T-helper 9 cell (primary cell): ENCODE measurements at places on chromosomes 7 and 10.

DNA sequence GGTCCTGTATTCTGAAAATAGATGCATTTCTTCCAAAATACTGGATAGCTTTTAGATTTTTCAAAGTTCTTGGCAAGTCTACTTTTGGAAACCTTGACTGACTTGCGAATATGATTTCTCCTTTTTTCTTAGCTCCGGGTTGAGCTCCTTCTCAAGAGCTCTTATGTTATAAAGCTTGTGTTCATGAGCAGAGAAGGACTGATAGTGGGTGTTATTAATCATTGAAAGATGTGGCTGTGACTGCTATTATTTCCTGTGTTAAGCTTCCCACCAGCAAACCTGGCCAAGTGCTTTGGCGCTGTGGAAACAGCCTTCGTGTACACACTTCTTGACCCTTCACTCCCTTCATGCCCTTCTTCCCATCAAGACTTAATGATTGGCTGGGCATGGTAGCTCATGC, 98.2 kb downstream of the KIAA1217 start:
- DNase-seq, result no peak

GRCh38 chr7:72754312-72754711, 73.7 kb downstream of the TYW1B start:
- DNase-seq, result no peak

DNA sequence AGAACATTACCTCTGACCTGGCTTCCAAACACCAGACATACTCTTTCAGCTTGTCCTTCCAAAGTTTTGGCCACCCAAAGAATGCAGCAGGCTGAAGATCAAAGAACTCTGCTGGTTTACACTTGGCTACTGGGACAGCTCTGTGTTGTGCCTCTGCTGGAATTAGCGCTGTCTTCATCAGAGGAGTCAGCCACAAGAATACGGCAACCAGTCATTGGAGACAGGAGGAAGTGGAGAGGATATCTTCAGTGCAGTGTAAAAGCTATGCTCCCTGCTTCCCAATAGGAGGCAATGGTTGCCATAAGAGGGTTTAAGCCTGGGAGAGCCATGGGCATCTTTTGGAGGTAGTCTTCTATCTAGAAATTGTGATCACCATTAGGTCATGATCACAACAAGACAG, 126.7 kb upstream of the WNT16 start:
- DNase-seq, result no peak

DNA sequence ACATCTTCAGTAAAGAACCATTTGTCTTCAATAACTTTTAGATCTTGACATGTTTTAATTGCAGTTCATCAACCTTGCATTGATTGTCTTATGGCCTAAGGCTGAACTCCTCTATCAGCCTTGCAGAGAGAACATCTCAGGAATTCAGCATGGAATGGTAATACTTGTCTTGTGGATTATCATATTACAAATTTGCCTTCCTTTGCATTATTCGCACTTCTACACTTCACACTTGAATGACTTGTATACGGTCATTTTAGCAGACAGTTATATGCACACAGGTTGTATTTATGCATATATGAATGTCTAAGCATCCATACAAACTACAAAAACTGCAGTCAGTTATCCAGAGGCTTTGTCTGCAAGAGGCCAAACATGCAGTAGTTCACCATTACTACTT, 31.7 kb downstream of the GPR85 start:
- no peak for DNase-seq

DNA sequence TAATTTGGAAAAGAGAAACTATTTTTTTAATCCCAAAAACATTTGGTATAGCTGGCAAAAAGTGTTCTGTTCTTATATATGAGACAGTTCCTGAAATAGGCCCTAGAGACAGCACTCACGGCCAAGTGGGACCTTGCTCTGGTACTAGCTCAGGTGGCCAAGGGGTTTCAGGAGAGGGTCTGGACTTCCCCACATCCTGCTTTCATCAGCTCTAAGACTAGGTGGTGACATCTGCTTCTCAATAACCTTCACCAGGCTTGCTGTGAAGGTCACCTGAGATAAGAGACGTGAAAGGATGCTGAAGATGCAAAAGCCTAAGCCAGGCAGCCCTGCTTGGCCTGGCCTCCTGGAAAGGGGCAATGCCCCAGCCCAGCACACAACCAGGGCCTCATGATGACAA, 40.6 kb downstream of the RBM28 start:
- DNase-seq, result no peak

- DNase-seq, result no peak
These were observed 117.8 kb upstream of the AKR1E2 start for GRCh38 chr10:4708123-4708759.

DNA sequence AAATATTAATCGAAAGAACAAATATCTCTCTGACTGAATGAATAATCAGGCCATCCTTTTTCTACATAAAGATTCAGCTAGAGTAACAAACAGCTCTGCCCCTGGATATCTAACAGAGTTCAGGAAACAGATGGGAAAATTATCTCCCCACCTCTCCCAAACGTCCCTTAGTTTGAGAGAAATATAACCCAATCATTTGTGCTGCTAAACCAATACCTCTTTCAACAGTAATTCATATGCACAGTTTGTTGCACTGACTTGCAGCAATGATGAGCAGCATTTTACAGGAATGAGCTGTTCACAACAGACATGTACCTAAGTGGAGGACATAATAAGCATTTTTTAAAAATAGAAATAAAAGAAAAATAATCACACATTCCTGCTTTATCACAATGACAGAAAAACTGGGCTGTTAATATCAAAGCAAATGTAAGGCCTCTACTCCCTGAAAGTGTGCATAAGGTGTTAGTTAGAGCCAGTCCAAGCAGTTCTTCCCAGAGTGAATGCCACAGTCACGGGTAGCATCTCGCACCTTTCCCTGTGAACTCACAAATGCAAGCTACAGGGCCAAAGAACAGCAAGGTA, 2.3 kb downstream of the CREB3L2 start:
- no peak for DNase-seq

DNA sequence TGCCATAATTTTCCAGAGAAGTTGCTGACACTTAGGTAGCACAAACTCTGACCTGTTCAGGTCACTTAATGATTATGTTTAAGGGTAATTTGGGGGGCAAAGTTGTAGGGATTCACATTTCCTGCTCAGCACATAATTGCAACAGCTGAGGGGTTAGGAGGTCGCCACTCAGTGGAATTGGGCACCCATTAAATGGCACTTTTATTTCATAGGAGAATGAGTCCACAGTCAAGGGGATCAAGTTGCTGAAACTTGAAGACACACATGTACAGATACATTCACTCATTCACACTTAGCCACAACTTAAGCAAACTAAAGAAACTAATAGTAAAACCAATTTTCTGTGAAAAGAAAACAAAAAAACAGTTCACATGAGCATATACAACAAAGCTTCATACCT, 1.5 kb downstream of the PCDH15 start:
- DNase-seq, result no peak

DNA sequence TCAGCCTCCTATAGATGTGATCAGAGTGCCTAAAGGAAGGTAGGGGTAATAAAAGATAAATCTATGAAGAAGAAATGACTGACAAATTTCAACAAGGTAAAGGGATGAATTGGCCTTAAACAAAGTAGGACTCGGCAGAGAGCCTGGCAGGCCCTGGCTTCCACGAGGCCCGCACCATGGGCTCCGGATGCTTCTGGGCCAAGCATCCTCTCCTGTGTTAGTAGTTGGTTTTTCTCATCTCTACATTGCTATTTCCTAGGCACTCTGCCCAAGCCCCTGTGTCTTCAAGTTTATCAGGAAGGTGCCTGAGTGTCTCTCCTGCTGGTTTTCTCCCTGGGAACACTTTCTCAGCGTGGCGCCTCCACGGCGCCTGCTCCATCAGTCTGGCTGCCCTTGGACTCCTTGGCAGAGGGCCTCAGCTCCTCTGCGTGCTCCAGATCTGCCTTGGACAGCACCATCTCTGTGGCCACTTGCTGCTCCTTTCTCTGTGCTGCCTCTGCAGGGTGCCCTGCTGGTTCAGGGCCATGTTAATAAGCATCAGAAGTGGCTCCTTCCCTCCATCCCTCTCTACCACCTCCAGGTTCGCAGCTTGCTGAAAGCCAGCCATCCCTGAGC, 413.3 kb upstream of the DPP6 start:
- DNase-seq, result no peak

GRCh38 chr10:17235136-17235535, 7.1 kb downstream of the VIM start:
- no peak for DNase-seq

DNA sequence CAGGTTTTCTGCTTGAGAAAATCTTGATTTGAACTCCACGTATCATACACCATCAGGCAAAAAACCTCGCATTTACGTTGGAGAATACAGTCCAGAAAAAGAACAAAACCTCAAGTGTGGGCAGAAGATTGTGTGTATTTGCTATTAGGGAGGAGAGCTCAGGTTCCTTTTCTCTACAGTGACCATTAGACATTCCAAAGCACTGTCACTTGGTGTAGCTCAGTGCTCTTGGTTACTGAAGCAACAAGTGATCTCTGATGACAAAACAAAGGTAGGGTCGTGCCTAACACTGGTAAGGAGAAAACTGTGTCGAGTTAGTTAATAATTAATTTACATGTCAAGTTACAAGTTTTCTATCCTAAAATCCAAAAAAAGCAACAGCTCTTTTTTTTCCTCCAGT, 72.6 kb downstream of the C1GALT1 start:
- DNase-seq, result no peak

- DNase-seq, result no peak
These were observed 60.4 kb downstream of the AFAP1L2 start for GRCh38 chr10:114343623-114344505.

- no peak for DNase-seq
These were observed 136.4 kb downstream of the BMPER start for GRCh38 chr7:34041707-34042106.

DNA sequence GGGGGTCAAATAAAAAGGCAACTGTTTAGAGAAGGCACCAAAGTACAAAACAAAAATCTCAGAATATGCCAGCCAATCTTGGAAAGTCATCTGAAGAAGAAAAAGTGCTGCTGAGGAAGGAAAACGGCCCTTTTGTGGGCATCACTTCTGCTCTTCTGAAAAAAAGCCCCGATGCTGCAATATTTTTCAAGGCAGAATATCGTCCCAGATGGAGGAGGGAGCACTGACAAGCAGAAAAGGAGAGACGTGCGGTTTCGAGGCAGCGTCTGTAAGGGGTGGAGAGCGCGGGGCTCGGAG, 959 bp upstream of the ATRNL1 start:
- no peak for DNase-seq

GRCh38 chr7:83941300-83941699, 253.3 kb downstream of the SEMA3A start:
- DNase-seq, result no peak

GRCh38 chr10:102967123-102967522, 49.0 kb downstream of the CNNM2 start:
- no peak for DNase-seq

- no peak for DNase-seq
These were observed 69.9 kb upstream of the NXPH1 start for GRCh38 chr7:8363407-8364015.

DNA sequence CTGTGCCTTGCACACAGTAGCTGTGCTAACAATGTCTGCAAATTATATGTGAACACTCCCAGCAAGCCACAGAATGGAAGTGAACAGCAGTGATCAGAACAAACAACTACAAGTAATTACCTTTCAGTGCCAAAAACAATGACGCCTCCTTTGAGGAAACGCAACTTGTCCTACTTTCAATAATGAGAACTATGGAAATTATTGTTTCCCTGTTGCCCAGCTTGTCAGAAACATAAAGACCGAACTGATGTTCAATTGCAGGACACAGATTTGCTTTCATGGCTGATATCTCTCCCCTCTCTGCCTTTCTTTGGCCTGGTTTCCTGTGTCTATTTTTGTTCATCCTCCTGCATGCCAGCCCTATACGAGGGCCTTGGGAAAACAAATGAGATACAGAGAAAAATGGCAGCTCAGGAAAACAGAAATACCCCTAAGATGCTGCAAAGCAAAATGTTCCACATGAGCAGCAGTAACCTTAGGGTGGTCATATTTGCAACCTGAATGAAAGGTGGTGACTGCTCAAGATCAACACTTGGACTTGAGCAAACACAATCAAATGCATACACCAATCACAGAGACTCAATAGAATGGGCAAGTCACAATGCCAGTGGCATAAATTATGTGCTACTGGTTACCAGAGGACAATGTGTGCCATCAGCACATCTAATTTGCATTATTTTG, 26.8 kb downstream of the COBL start:
- no peak for DNase-seq

DNA sequence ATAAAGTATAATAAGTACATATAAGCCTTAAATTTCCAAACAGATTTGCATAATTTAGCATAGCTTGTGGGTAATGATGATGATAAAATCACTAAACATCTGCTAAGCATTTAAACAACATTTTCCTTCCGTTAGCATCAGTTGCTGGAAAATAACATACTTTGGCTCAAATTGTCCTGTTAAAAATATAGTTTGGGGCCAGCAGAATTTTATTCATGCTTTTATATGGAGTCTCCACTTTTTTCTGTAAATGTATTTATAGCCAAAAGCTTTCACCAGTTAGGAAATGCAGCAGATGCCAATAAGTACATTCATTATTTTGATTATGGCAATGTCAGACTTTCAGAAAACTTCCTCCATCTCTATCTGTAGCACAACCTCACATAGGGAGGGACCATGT, 107.2 kb downstream of the CNTNAP2 start:
- no peak for DNase-seq

GRCh38 chr10:110340816-110341215, 36.1 kb upstream of the SMNDC1 start:
- no peak for DNase-seq

GRCh38 chr7:41058986-41059741, 643.7 kb downstream of the INHBA start:
- no peak for DNase-seq

DNA sequence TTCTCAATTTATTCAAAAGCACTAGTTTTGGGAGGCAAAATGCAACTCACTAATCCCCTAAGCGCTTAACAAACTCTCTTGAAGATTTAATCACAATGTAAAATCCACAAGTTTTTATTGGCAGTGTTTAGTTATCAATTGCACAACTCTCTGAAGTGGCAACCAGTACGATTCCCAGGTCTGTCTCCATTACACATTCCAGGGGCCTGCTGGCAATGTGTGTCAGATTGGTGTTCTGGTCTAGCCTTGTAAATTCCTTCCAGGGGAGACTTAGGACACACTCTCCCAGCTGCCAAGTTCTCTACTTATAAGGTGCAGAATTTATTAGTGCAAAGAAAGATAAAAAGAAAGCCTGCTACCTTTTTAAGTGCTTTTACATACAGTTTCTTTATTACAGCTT, 164.7 kb upstream of the HPS1 start:
- DNase-seq, result no peak
